ENCODE measurements at places on chromosomes 2 and 18.

DNA sequence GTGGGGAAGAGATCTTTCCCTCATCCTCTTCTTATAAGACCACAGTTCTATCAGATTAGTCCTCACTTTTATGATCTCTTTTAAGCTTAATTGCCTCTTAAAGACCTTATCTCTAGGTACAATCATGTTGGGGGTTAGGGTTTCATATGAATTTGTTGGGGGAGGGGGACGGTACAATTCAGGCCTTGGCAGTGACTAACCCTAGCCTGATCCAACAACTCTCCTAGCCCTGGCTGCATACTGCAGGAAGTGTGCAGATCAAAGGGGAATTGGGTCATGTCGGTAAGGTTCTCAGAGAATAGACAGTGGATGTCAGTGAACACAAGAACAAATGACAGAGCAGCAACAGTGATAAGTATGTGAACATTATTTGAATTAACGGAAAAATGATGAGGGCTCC lies 16.4 kb downstream of the CAPN13 start:
- DNase-seq: no peak

- no peak for DNase-seq
Measured at GRCh38 chr18:36412778-36413177, 115.3 kb downstream of the FHOD3 start.

DNA sequence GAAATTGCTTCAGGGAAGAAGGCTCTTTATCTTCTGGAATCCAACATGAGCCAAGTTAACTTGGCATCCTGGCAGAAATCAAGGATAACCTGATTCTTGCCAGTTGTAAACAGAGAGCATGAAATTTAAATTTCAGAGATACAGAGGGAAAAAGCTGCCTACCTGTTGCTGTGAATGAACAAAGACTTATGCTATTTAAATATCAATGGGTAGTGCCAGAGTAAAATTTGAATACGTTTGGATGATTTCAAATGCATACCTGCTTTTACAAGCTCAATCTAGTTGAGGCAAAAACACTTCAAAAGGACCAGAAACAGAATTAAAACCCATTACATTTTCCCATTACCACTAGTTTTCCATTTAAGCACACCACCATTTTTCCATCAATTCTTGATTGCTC lies 60.9 kb downstream of the CHST9 start:
- DNase-seq: no peak

DNA sequence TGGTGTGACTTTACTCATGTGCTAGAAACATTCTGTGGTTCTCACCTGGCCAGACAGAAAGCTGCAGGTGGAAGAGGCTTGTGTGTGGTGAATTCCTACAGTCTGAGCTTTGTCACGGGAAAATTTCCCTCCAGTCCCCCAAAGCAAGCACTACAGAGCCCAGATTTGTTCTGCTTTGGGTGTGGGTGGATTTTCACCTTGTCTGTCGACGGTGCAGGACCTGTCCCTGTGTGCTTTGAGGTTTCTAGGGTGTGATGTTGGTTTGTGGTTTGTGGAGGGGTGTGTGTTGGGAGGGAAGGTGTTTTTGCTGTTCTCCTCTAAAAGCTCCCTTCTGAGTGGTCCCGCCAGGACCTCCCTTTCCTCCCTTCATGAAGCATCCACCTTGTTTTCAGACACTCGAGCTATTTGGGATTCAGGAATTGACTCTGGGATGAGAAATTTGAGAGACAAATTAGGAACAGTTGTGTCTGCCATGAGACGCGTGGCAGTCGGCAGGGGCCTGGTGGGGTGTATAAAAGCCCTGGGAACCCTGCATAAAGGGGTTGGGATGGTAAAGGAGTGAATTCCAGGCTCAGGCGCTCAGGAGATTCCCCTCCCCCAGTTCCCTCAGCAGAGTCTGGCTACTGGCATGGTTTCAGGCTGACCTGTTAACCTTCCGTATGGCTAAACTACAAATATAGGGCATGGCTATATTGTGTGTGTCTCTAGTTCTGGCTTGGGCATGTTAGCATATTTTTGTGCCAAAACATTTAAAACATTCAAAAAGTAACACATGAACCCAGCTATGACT lies 65.5 kb downstream of the DGKD start:
- DNase-seq: peak; percentile 53

DNA sequence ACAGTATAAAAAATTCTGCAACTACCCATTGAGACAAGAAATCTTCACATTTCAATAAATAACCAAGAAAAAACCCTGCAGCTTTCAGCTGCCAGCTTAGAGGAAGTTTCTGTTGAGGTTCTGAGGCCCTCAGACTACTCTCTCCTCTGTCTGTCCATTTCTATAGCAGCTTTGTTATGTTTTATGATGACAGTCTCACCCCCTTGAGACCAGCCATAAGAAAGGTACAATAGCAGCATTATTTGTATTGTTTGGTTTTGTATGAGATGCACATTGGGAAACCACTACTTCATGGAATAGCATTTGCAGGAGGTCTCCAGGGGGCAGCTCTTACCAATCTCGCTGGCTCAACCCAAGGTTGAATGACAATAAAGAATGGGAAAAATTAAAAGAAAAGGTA lies 334.6 kb upstream of the VRK2 start:
- no peak for DNase-seq

GRCh38 chr2:45394216-45394615 lies 216.9 kb downstream of the SRBD1 start:
- DNase-seq: no peak
